CD4-positive, alpha-beta memory T cell (primary cell): ENCODE measurements at places on chromosomes 4 and X. TPM values are rescaled to one million over a fixed set of nuclear protein-coding genes. Genes with fewer than 3 reads are reported as not detected.
A peak's percentile ranks its signal among the peaks of the same experiment; 100 is the strongest.

DNA sequence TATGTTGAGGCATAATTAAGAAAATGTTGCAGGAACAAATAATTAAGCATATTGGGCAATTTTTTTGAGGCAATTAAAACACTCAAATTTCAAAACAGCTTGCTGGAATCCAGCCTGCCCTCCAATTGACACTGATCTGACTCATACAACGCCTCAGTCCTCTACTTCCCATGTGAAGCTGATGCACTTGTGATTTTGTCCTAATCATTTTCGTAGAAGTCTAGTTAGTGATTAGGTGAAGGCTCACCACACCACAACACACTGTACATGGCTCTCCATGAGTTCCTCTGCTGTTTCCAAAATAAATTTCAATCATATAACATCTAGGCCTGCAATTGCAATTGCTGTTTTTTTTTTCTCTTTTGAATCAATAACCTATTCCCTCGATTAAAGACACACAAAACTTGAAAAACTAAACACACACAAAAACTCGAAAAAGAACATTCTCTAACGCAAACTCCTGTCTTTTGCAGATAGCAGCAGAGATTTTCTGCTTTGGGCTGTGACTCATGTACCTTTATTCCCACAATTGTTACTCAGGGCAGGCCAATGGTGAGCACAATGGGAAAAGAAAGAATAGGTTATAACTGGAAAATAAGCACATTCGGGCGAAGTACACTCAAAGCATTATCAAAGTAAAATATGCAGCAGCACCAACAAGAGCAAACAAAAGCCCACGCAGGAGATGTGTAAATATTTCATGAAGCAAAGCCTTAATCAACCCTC is 1.7 kb downstream of the GPRIN3 start:
- DNase-seq: peak; percentile 64

DNA sequence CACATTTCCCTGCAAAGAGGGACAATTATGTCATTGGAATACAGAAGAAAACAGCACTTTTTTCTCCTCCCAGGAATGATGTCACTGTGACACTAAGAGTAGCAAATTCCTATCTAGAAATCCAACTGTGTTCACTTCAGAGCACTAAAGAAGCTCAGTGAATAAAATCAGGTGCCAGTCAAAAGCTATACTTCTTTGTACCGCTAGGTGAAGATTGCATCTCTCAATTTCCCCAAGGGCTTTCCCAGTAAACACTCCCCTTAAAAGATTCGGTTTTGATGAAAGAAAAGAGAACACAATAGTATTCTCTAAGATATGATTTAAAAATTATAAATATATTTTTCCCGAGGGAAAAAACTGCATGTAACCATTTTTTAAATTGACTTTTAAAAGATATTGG is 104.7 kb upstream of the MID1 start:
- no peak for DNase-seq

DNA sequence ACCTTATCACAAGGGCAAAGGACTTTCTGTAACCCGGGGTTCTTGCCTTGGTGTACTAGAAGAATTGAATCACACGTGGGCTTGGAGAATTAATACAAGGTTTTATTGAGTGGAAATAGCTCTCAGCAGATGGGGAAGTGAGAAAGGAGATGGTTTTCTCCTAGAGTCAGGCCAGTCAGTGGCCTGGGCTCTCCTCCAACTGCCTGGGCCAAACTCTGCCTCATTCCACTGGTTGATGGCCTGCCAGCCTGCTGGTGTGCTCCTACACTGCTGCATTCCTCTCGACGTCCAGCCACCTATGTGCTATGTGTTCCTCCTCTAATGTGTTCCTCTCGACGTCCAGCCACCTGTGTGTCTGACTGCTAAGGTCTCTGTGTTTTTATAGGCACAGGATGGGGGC is 35.3 kb upstream of the SPIN2A start:
- no peak for DNase-seq

DNA sequence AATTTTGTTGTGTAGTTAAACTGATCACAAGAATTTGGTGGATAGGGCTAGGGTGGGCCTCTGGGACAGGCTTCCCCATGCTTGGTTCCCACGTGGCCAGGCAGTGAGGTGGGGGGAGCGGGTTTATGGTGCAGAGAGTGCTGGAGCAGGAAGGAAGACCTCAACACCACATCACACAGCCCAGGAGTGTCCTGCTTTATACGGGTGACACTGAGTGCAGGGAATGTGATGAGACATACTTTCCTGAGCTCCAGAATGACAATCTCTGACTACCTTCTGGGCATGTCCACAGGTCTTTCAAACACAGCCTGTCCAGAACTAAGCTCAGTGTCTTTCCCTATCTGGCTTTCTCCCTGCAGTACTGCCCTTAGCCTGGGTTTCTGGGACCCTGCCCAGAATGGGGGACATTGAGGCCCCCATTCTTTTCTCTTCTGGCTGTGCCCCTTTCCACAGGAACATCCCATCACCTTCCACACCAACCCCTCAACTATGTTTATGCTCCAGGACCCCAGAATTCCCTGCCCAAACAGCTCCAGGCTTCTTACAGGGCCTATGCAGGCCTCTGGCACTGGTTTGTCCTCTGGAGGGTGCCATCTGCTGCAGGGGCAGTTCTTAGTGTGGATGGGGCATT is 36.5 kb upstream of the RASL11B start:
- no peak for DNase-seq

ZAR1 gene
- total RNA-seq: not detected

- no peak for DNase-seq
Measured at GRCh38 chr4:151227731-151228130, 49.2 kb upstream of the PRSS48 start.

LNX1 gene
- not detected for total RNA-seq

DNA sequence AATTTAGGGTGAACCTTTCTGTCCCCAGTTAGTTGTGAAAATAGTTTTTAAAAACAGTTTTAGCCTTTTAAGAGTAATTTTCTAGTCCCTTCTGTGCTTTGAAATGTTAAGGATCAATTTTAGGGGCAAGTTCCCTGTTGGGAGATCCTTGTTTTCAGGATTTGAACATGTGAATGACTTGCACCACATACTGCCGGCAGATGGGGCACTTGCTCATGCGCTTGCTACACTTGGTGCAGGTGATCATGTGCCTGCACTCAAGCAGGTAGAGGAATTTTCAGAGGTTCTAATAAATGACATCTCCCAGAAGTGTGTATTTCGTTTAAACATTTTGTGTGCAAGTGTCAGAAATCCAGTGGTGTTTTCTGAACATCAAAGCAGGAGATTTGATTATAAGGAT is 195.9 kb downstream of the CHM start:
- DNase-seq: peak; percentile 3
